ENCODE measurements at places on chromosomes 5 and 9.

DNA sequence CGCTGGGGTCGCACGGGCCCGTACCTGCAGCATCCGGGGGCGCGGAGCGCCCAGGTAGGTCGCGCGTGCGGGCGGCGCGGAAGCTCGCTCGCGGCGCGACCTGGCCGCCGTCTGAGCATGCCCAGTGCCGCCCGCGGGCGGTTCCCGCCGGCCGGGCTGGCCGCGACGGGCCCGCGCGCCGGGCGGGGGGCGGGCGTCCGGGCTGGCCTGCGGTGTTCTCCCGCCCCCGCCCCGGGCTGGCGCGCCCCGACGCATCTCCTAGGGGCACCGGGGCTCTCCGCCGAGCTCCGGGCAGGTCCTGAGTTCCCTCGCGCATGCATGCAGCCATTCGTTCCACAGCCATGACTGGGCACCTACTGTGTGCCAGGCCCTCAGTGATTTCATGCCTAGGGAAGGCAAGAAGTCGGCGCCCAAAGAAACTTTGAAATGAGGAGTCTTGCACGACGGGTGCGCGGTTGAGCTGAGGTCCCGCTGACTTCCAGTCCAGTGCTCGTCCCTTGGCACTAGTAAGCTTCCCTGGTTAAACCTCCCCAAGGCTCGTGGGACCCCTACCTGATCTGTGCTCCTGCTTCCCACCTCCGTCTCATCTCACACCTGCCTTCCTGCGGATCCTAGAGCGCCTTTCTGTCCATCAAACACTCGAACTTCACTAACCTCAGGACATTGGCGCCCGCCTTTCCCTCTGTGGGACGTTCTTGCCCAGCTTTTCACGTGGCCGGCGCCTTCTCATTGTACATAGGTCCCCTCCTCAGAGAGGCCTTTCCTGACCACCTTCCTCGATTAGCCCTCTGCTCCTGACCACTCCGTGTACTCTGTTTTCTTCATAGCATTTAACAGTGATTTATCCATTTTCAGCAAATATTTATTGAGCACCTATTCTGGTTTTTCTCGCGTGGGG is at the start of gene PTPN3:
Gene PTPN3 (minus strand): TSS at position 113 of the 898 bp plus-strand sequence. CDS start 34,873 bp downstream, outside the sequence.
- no peak for DNase-seq

DNA sequence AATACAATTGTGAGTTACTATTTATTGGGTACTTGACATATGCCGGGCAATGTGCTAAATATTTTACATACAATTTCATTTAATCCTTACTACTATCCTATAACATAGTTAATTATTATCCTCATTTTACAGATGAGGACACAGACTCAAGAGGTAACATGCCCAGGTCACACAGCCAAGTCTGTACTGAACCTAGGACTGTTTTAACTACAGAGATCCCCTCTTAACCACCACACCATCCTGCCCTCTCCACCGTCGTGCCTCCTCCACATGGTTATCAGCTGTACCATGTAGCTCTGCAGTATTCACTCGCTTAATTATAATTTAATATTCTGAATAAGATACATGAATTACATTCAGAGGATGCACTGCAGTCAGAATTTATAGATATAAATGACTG is 5.3 kb downstream of the RAB14 start:
- DNase-seq = no peak

GRCh38 chr5:17228821-17229291 is 11.4 kb downstream of the BASP1 start:
- DNase-seq = no peak

- DNase-seq = no peak
Observed at GRCh38 chr5:5198135-5198534, 58.0 kb downstream of the ADAMTS16 start.

DNA sequence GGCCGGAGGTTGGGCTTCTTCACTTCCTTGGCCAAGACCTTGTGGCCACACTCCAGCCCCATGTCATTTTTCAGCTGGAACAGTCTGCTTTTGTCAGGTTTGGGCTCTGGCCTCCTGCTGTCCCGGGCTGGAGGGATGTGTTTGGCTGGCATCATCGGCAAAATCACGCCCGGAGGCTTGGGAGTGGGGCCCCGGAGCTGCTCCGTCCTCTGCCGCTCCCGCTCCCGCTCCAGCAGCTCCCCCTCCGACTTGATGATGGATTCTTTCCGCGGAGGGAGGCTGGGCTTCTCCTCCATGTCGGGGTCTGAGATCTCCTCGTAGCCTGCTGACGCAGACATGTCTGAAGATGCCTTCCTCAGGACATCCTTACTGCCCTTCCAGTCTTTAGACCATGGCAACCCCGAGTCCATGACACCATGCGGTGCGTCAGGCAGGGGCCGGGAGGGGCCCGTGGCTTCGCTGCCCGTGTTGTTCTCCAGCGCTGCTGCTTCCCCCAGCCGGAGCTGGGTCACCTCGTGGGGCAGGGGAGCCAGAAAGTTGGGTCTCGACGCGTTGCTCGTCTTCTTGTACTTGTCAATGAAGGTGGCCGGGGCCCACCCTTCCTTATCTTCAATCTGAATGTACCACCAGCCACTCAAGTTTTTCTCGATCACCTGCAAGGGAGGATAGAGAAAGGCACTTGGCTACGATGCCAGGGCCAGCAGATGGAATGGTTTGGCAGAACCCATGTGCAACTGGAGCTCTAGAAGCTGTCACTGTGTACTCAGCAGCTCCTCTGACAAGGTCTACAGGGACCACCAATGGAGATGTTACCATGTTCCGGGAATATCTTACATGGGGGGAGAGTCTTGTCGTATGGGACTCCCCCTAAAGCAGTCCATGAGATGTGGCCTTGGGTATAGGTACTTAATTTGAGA is 56.0 kb upstream of the UBTD2 start:
- DNase-seq = no peak

DNA sequence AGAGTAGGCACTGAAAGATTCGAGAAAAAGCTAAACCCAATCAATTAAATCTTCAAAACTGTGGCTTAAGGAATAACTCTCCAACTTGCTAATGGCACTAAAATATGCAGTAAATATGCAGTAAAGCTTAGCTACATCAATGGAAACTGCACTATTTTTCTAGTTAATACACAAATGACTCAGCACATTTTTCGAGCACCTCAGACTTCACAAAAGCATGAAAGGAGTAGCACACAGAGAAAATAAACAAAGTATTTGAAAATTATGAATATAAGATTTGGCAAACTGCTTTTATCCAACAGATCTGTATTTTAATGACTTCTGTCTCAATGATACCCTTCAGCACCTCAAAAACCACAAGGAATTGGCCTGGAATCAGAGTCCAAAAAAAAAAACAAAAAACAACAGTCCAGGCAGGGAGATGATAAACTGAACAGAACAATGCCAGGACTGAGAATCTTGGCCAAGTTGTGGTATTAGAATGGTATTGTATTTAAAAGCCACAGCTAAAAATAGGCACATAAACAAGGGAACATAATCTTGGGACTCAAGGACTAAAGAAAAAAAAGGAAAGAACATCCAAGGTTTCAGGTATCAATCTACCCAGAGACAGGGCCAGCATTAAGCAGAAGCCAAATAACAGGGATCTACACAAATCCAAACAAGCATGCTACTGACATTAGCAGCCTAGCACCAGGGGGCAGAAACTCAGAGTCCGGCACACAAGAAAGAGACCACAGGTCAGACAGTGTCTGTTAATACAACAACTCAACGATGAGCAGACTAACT is 21.4 kb downstream of the TMEM245 start:
- peak; percentile 50 for DNase-seq

- no peak for DNase-seq
Observed at GRCh38 chr9:70352802-70353201, 61.7 kb downstream of the KLF9 start.

- DNase-seq = no peak
Observed at GRCh38 chr9:37889536-37889935, 14.4 kb downstream of the SLC25A51 start.

- DNase-seq = no peak
Observed at GRCh38 chr5:150147670-150148069, 8.0 kb downstream of the PDGFRB start.

DNA sequence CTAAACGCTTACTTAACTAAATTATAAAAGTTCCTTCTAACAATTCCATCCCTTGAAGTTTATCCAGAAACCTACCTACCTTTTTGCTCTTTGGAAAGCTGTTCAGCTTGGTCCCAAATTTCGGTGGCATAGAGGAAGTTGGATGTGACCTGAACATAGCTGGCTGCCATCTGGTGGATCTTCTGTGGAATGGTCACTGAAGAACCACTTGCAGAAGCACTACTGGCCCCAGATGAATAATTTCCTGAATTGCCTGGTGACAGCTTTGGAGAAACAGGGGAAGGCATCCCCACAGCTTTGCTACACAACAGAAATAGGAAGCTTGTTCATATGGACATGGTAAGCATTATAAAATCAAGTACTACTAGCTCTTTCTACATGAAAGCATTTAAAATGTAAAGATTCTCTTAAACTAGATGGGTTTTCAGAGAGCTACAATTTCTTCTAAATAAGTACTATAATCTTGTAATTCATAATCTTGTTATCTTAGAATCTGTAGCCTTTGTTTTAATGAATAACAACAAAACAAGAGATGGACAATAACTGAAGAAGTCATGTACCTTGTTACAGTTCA is 9.9 kb downstream of the LEAP2 start:
- DNase-seq = peak; percentile 52

- no peak for DNase-seq
Observed at GRCh38 chr9:21803649-21804048, 1.2 kb downstream of the MTAP start.

DNA sequence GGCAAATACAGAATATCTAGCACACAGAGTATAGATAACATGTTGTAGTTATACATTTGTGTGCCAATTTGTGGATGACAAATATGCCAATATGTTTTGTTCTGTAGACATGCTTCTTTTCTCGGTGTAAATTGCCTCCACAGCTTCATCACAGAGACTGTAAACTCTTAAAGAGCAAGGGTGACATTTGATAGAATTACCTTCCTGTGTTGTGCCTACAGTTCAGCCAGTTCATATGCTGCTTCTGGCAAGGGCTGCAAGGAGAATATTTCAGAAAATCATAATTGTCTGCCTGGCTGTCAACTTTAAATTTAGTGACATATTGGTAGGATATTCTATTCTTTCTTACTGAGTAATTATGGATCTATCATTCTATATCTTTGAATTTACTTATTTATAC is 155.1 kb downstream of the MAT2B start:
- no peak for DNase-seq

Data from stromal cell of bone marrow (primary cell).